ENCODE measurements at places on chromosomes 5 and 9.

DNA sequence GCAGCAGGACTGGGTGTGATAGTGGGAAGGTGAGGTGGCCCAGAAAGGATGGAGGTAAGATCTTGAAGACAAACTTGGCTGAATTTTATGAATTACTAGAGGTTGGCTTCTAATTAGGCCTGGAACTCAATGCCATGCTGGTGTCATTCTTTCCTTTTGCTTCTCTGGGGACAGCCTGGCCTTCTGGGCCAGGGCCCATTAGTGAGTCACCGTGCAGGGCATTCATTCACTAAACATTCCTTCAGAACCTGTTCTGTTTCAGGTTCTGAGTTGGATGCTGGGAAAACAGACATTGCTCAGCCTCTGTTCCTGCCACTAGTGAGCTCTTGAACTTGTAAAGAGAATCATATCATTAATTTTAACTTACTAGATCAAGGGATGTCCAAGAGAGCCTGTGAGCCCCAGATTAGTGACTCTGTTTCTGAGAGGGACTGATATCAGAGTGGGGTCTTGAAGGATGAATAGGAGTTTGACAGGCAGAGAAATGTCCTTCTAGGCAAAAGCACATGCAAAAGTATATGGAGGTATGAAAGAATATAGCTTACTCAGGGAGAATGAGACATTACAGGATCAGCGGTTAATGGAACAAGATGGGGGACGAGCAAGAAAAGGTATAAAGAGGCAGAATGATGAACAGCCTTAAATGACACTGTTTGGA, 66.5 kb downstream of the LHX2 start:
- no peak for DNase-seq

- DNase-seq = no peak
Observed at GRCh38 chr5:112117551-112117950, 301.5 kb downstream of the EPB41L4A start.

- peak; percentile 12 for DNase-seq
Observed at GRCh38 chr9:133869674-133870405, 122.3 kb downstream of the VAV2 start.

- DNase-seq = no peak
Observed at GRCh38 chr5:174572591-174572990, 151.8 kb upstream of the MSX2 start.

DNA sequence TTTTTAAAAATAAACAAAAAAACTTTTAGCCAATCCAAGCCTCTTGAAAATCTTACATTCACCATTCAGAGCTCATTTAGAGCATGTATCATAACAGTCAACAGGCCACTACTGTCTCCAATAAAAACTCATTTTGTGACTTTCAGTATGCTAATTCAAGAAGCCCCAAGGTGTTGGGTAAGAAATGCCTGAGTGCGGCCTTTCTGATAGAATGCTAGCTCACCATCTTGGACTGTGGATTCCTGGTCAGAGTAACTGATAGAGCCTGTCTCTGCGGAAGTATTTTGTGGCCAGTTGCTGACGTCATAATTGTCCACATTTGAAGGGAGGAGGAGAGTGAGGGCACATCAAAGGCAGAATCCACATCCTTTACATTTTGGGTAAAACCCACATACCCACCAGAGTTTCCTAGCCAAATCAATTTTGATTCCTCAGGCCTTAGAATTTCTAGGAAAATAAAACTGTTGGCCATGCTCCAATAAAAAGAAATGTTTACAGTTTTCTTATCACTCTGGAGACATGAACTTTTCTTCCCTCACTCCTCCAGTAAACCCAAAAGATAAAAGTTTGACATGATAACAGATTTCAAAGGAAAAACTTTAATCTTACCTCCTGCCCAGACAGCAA, 41.1 kb upstream of the ERCC6L2 start:
- peak; percentile 28 for DNase-seq

GRCh38 chr5:132747616-132748440, 602 bp downstream of the CCNI2 start:
- peak; percentile 26 for DNase-seq

DNA sequence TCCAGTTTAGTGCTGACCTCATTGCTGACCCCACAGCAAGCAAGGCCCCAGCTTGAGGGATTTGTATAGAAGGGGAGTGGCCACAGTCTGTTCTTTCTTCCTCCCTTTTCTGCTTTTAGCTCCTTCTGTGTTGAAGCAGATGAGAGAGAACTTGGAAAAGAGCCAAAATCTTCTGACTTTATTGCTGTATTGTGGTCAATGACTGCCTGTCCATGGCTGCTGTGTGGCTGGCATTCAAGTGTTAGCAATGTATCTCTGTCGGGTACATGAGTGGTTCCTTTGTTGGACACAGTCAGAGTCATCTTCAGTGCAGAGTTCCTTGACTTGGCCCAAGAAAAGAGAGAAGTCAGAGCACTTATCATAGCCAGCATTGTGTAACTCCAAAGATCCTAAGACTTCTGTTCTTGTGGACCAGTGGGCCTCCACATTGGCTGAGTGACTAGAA, 154.1 kb downstream of the LRRC70 start:
- DNase-seq = no peak

DNA sequence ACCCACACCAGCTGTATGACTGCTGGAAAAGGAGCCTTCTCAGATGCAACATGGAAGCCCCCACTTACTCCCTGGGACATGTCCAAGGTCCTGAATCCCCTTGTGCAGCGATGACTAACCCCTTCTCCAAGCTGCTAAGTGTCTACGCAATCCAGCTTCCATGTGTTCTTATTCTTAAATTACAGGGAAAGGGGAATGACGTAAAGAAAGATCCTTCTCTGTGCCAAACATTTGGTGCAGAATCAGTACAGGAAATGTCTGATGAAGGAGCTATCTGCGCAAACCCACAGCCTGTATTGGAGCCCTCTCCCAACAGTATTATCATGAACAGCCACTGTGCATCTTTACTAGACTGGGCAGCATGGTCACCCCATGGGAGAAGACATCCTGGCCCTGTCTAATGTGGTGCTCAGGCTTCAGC, 183.2 kb downstream of the FRMD3 start:
- no peak for DNase-seq

GRCh38 chr5:169442403-169442874, 141.1 kb upstream of the SPDL1 start:
- DNase-seq = no peak

GRCh38 chr5:81800797-81801196, 49.9 kb upstream of the SSBP2 start:
- DNase-seq = no peak

GRCh38 chr5:7445068-7445467, 49.1 kb downstream of the ADCY2 start:
- no peak for DNase-seq

DNA sequence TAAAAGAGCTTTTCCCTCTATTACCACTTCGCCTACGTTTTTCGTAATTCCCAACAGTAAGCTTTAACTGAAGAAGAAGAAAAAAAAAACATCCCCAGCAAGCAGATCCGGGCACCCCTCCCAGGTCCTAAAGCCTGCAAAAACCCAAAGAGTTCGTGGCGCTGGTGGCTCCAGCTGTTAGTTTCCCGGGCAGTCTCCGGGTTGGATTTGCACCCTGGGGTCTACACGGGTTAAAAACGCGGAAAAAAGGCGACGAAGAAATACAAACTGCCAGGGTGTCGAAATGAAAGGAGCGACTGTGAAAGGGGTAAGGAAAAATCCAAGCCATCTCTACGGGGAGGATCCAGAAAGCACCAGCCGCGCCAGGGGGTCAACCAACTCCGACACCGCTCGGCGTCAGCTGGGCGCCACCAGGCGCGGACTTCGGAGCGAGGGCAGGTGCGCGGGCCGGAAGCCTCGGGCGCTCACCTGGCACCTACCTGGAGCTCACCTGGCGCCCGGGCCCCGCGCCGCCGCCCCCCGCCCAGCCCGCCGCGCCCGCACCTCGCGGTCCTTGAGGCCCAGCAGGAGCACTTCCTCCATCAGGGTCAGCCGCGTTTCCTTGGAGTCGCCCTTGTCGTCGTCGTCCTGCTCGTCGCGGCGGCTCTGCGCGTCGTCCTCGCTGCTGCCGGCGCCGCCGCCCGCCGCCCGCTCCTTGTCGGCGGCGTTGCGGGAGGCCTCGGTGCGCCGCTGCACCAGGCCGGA, 680 bp downstream of the GOLPH3 start:
- peak; percentile 38 for DNase-seq

DNA sequence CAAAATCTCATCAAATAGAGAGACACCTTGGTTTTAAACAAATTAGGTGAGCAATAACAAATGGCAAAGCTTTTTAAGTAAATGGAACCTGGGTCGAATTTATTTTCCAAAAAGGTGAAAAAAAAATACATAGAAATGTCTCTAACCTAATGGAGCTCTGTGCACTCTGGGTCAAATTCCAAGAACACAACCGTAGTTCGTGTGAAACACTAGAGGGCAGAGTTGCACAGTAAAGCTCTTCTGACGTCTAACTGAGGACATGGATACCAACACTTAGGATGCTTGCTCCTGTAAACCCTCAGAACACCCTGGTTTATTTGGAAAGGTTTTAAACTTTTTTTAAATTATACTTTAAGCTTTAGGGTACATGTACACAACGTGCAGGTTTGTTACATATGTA, 18.9 kb downstream of the MARCHF11 start:
- DNase-seq = peak; percentile 55

DNA sequence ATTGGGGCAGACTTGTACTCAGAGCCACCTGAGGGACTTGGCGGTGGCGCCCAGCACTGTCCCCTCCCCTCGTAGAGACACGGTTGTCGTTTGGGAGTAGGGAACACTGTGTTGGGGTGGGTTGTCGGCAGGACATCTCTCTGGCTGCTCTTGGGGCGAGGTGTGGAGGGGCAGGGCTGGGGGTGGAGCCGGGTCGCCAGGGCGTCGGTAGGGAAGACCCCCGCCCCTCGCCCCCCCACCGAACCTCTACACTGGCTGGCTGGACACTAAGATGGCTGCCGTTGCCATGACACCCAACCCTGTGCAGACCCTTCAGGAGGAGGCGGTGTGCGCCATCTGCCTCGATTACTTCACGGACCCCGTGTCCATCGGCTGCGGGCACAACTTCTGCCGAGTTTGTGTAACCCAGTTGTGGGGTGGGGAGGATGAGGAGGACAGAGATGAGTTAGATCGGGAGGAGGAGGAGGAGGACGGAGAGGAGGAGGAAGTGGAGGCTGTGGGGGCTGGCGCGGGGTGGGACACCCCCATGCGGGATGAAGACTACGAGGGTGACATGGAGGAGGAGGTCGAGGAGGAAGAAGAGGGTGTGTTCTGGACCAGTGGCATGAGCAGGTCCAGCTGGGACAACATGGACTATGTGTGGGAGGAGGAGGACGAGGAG, 778 bp downstream of the TRIM41 start:
- no peak for DNase-seq

GRCh38 chr5:91190314-91190690, 192.8 kb downstream of the ARRDC3 start:
- no peak for DNase-seq

DNA sequence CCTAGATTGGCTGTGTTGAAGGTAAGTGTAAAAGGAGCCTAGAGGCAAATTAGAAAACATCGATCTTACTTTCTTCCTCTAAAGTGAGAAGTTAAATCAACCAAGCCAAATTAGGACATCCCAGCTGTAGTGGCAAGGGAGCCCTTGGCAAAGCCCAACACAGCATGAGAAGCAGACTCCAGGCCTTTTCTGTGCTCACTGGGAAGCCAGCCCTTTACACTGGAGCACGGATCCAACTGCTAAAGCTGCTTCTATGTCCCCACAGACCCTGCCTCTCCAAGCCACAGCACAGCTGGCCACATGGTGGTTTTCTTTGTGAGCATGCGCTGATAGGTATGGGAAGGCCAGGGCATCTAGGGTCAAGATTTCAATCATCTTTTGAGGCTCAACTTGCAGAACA, 94.1 kb downstream of the APBA1 start:
- no peak for DNase-seq
